ENCODE measurements at places on chromosomes 3 and 15. TPM values are rescaled to one million over a fixed set of nuclear protein-coding genes. Genes with fewer than 3 reads are reported as not detected.

GOLGA8J gene
- 6.0 TPM for total RNA-seq

GLDN gene
- not detected for total RNA-seq

TXNRD3 gene
- total RNA-seq = 0.77 TPM

CIDEC gene
- total RNA-seq = not detected

SERPINI2 gene
- not detected for total RNA-seq

All from natural killer cell (primary cell).